Posterior cingulate gyrus (tissue), 11 donors: ENCODE measurements at places on chromosomes 7 and 10.

- DNase-seq, result no peak
Measured at GRCh38 chr10:124198125-124198501, 104.7 kb upstream of the CHST15 start.

DNA sequence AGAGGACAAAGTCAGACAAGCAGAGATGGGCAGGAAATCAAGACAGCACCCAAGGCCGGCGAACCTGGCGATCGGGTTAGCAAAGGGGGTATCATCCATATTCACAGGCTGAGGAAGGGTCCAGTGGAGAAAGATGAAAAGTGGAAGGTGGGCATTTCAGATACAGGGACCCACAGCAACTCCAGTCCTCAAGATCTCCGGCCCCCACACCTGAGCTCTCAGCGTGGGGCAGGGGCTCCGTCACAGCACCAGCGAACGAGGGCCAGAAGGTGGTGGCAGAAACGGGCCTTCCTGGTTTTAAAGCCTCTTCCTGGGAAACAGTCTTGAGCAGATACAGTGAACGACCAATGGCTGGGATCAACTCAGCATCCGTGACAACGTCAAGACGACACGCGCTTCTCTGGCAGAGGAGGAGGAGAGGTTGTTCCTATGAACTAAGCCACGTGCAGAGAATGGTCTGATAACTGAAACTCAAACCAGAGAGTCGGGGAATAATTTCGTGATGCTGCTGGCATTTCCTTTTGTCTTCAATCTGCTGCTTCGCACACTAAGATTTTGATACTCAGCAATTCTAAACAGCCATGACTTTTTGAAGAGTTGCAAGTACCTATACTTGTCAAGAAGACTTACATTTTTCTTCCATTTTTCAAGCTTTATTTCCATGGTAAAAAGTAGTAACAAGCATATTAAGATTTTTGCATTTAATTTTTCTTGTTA is 219.8 kb downstream of the ZMYND11 start:
- no peak for DNase-seq

- no peak for DNase-seq
Measured at GRCh38 chr7:15128716-15129115, 226.2 kb upstream of the DGKB start.

DNA sequence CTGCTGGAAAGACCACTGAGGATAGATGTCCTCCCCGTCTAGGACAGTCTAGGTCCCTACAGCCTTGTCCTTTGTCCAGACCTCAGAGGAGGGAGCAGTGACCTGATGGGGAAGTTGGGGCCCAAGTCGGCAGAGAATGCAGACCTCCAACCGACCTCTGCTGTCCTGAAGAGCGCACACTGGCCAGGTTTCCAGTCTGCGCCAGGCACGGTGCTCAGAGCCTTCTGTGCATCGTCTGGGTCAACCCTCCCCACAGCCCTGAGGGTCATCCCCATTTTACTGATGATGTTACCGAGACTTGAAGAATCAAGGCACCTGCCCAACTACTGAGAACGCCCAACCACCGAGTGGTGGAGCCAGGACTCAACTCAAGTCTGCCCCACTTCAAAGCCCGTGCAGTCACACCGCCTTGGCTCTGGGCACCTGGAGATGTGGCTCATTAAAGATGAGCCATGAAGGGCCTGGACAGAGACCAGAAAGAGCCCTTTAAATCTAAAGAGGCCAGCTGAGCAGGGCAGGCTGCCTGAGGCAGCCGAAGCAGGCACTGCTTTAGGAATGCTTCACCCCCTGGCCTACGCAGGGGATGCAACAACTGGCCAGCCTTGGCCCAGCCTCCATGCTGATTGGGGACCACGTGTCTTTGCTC is 4.4 kb downstream of the ITPRIP start:
- DNase-seq, result no peak

GRCh38 chr7:26514633-26515032 is 223.0 kb downstream of the SNX10 start:
- no peak for DNase-seq

DNA sequence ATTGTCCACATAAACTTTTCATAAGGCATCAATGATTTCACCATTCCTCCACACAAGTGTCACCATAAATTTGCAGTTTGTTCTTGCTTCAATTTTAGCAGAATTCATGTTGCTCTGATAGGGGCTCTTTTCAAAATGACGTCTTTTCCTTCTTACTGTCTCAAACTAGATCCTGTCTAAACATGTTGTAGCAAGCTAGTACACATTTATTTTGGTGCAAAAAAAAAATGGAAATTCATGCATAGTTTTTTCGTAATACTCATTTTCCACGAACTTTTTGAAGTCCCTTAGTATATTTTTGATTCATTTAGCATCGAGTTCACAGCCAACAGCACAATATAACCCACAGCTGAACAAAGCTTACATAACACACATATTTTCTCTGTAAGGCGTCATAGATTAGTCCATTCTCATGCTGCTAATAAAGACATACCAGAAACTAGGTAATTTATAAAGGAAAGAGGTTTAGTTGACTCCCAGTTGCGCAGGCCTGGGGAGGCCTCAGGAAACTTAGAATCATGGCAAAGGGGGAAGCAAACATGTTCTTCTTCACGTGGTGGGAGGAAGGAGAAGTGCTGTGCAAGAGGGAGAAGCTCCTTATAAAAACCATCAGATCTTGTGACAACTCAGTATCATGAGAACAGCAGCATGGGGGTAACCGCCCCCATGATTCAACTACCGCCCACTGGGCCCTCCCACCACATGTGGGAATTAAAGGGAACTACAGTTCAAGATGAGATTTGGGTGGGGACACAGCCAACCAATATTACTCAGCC is 301.5 kb downstream of the CCDC3 start:
- no peak for DNase-seq

- DNase-seq, result peak; percentile 87
Measured at GRCh38 chr10:127907411-127908105, 655 bp downstream of the PTPRE start.

DNA sequence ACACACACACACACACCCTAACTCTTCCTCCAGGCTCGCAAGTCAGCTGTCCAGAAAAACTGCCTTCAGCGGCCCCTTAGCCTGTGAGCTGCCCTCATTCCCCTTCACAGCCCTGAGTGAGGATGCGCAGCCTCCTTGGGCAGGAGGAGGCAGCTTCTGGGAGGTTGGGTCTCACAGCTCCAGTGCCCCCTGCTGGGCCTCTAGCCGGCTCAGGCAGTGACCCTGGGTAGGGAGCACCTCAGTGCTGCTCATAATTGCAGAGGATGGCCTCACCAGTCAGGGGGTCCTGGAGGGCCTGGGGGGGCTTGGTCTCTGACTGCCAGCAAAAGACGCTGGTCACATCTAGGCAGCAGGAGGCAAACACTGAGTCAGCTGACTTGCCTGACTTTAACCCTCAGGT is 43.7 kb downstream of the ZNF273 start:
- DNase-seq, result peak; percentile 79

- no peak for DNase-seq
Measured at GRCh38 chr10:74738052-74738451, 88.3 kb upstream of the KAT6B start.

- DNase-seq, result no peak
Measured at GRCh38 chr7:37069336-37069735, 345.0 kb upstream of the AOAH start.
